Sciatic nerve (tissue), 2 donors: ENCODE measurements at places on chromosomes 4 and X.

- DNase-seq = no peak
Measured at GRCh38 chrX:150627957-150628356, 59.5 kb downstream of the MTM1 start.

DNA sequence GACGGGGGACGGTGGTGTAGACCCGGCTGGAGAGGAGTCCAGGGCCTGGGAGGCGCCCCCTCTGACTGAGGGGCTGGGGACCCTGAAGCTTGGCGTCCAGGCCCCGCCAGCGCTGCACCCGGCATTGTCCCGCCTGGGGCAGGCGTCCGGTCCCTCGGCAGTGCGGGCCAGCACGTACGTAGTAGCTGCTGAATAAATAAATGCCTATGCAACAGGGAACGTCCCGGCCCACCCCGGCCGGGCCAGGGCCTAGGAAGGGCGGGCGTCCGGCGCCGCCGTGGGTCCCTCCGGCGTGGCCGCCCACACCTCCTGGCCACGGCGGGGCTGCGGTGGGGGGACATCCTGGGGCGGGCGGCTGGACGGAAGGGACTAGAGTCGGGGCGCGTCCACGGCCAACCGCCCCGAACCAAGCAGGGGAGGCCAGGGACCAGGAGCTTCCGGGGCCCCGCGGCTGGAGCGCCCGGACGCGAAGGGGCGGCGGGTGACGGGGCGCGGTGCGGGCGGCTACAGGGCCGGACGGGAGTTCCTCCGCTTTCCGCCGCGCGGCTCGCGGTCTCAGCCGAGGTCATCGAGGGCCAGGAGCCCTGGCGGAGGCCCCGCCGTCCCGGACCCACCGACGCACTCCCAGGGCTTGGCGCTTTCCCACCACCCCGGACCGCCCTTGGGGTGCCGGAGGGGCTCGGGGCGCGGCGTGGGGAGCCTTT lies 886 bp upstream of the WWC2 start:
- DNase-seq = peak; percentile 77

DNA sequence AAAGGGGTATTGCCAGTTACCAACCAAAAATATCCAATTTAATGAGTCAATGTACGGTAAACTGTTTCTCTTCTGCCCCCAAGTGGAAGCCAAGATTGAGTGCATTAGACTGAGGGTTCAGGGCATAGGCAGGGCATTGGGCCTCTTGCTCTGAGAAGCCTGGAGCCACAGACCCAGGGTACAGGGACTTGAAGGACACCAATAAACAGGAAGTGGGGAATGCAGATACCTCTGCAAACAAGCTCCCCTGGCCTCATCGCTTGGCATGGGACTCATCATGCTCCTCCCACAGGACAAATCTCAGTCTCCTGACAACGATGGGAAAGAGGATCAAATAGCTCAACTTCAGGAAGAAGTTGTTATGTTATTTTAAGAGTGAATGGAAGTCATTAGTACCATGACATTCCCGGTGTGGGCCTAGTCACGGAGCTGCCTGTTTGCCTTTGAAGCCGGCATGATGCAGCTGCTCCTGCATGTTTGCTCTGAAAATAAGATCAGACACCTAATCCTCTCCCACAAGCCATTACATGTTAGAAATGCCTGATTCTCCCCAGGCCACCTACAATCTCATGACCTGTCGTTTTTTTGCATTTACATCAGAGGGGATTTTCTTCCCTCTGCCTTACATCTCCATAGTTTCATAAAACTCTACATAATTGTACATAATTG lies 224.2 kb downstream of the RCHY1 start:
- no peak for DNase-seq

GRCh38 chr4:18012807-18013462 lies 8.6 kb downstream of the LCORL start:
- no peak for DNase-seq

DNA sequence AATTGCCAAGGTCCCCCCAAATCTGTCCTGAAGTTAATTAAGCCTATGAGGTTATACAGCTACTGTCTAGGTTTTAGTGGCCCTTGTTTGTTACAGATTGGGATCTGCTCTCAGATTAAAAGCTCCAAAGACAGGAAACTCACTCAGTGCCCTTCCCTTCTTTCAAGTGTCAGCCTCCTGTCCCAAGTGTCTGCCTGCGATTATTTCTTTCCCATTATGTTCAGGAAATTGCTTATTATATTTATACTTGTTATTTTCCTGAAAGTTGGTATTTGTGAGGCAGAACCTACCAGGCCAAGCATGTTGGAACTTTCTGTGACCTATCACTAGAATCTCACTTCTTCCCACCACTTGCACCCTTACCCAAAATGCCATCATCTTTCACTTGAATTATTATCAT lies 173.2 kb downstream of the AREG start:
- DNase-seq = no peak

- DNase-seq = no peak
Measured at GRCh38 chr4:24966076-24966475, 53.2 kb upstream of the CCDC149 start.

- no peak for DNase-seq
Measured at GRCh38 chrX:31649201-31649600, 577.4 kb upstream of the FTHL17 start.

- no peak for DNase-seq
Measured at GRCh38 chr4:137819964-137820383, 287.7 kb upstream of the PCDH18 start.

- no peak for DNase-seq
Measured at GRCh38 chrX:138845786-138846185, 134.3 kb upstream of the FGF13 start.

DNA sequence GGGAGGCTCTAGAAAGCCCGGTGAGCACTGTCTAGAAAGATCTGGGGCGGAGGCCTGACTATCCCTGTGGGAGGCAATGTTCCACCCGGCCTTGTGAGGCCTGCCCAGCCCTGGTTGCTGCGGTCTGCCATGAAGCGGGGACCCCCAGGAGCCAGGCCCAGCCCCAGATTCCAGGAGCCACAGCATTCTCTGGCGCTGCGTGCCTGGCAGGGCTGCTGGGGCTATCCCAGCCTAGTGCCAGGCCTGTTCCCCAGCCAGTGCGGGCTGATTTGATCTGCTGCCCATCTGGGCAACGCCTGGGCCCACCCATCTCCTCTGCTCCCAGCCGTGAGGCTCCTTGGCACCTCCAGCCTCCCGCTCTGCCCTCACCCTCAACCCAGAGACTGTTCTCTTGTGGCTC lies 19.6 kb downstream of the ATP2B3 start:
- no peak for DNase-seq

GRCh38 chrX:20968996-20969395 lies 405.2 kb upstream of the CNKSR2 start:
- DNase-seq = no peak

GRCh38 chr4:69858690-69859089 lies 1.3 kb downstream of the SULT1E1 start:
- DNase-seq = no peak

DNA sequence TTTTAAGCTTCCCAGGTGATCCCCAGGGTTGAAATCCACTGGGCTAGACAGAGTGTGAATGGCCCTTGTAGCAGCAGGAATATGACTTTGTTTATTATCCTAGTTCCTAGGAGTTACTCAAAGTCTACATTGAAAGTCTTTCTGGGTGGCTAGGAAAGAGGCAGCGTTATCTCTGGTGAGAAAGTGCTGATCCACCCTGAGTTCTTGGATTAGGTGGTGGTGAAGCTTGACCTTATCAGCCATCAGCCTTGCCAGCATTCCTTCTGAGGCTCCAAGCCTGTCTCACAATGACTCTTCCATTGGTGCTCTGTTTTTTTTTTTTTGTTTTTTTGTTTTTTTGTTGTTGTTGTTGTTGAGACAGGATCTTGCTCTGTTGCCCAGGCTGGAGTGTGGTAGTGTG lies 83.1 kb upstream of the CLCN4 start:
- no peak for DNase-seq

DNA sequence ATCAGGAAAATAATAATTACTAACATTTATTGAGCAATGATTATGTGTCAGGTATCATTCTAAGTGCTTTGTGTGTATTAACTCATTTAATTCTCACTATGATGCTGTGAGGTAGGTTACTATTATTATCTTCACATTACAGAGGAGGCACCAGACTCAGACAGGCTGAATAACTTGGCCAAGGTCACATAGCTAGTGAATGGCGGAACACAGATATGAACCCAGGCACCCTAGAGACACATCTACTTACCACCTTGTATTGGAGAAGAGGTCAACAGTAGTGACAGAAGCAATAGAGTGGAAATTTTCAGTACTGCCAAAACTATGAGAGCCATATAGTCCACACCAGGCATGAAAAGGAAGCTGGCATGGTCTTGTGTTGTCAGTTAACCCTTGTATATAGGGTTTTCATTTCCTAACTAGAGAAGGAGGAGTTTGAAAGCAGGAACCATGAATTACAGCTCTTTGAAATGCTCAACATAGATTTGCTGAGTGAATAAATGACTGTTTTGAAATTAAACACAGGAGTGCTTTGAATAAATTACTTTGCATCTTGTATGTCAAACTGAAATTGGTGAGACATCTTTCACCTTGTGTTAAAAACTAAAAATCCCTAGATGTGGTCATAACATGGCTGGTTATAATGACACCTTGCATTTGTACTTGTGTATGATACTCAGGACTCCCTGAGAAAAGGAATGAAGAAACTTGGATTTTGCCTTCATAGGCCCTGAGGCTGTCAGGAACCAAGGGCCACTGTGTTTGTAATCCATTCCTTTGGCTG lies 71.8 kb downstream of the RTL9 start:
- DNase-seq = no peak

GRCh38 chr4:38560340-38560739 lies 103.7 kb upstream of the KLF3 start:
- DNase-seq = no peak

DNA sequence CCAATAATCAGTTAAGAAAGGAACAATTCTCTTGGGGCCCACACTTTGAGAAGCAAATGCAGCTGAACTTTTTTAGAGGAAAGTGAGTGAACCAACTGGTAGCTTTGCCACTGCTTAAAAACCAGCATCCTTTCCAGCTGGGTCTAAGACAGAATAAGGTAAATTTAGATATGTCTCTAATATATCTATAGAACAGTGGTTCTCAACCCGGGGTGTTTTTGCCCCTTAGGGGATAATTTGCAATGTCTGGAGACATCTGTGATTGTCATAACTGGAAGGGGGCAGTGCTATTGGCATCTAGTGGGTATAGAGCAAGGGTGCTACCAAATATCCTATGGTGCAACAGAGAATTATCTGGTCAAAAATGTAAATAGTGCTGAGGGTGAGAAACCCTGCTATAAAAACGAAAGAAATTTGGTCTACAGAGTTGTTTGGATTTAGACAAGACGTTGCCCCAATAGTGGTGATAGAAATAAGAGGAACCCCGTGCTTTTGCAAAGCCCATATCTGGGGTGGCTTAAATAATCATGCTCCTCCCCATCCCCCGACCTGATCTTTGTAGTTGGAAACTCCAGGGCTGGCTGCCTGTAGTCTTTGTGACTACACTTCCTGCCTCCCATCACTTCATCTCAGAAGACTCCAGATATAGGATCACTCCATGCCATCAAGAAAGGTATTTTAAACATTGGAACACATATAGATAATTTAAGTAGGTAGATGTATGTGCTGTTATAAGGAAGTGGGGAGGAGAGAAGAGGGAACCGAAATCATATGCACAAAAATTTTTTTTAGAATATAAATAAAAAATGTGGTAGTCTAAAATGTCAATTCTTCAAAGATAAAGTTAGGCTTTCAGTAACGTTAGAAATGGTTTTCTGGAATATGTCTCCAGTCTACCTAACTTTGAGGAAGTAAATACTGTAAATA lies at the start of gene TLR7:
TLR7 (plus strand) TSS at position 622 of the 927 bp plus-strand sequence. CDS start 507 bp downstream, outside the sequence.
- no peak for DNase-seq

GRCh38 chr4:165096776-165097175 lies 15.9 kb downstream of the TMEM192 start:
- DNase-seq = no peak
